ENCODE measurements at places on chromosomes 16 and 17. TPM values are rescaled to one million over a fixed set of nuclear protein-coding genes. Genes with fewer than 3 reads are reported as not detected.

The GABARAPL2 gene
- 97.4 TPM for total RNA-seq

The SERPINF2 gene
- not detected for total RNA-seq

The SHCBP1 gene
- total RNA-seq, result 14.4 TPM

The MYO15A gene
- 0.21 TPM for total RNA-seq

The TBX4 gene
- total RNA-seq, result 2.2 TPM

The TGFB1I1 gene
- total RNA-seq, result 57.7 TPM

The CDH11 gene
- 60.6 TPM for total RNA-seq
